ENCODE measurements at places on chromosomes 3 and 15.

DNA sequence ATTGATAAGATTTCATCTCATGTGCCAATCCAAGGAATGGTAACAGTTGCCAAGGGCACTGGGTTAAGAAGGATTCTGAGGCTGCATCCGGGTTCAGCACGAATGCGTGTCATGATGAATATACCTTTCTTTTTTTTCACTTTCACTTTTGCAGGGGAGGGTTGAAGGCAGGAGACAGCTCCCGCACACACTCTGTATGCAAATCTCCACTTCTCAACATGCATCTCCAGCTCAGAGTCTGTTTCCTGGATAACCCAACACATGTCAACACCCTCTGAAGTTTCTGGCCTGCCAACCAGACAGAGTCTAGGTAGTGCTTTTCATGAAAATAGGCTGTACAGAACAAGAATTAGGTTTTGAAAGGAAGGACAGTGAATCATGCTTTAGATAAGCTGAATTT, 21.6 kb downstream of the B4GALT4 start:
- no peak for DNase-seq

DNA sequence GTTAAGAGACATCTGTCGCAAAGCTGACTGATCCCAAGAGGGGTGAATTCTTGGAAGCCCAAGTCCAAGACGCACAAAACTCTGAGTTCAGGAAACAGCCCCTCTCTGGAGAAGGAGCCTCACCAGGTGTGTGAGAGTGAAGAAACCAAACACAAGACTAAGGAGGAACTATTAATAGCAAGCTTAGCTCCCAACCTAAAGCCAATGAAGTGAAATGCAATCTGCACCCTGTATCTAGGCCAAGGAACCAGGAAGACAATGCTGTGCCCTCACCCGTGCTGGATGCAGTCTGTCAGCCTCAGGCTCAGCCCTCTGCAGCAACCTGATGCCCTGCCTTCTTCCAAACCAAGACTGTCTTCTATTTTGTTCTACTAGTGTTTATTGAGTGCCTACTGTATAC, 22.5 kb upstream of the THBS1 start:
- no peak for DNase-seq

DNA sequence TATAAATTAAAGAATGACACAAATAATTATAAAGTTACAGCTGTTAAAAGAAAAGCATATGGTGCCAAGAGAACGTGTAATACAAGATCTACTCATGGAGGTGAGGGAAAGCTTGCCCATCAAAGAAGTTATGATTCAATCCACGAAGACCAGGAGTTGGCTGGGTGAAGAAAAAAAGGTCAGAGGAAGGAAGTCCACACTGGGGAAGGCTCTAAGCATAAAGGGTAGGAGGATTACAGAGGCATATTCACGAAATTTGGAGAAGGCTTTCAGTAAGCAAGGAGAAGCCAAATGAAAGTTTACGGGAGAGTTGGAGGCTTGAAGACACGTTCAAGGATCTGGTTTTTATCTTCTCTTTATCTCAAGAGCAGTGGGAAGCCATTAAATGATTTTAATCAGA, 1.8 kb upstream of the TGFBR2 start:
- DNase-seq: no peak

GRCh38 chr15:78449220-78449999, 11.4 kb downstream of the IREB2 start:
- no peak for DNase-seq

GRCh38 chr3:51700403-51700802, 6.5 kb upstream of the GRM2 start:
- no peak for DNase-seq

- no peak for DNase-seq
These were observed 37.9 kb upstream of the TNFAIP8L3 start for GRCh38 chr15:51132384-51133139.

DNA sequence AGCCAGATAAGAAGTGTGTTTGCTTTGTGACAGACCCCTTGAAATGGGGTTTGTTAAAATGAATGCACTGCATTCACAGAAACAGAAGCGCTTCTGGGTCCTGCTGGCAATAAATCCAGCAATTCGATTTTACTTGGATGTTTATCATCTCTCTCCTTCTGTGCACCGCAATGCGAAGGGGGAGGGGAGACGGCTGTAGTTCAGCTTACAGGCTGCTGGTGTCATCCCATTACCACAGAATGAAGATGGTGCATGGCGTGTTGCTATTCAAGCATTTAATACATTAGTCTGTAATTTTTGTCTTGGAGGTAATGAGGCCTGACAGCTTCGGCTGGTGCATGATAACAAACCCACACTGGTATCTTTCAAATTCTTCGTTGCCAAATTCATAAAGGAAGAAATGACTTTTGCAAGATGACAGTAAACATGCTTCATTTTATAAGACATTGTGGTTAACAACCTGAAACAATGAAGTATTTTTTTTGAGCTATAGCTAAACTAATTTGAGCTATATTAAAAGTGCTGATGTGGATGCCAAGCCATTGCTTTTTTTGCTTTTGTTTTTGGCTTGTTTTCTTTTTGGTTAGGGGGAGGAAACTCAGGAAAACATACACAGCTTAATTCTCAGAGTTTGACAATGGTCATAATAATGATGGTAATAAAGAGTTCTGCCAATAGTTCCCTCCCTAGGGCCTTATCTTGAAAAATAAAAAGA, 418.3 kb downstream of the OTOL1 start:
- DNase-seq: no peak

DNA sequence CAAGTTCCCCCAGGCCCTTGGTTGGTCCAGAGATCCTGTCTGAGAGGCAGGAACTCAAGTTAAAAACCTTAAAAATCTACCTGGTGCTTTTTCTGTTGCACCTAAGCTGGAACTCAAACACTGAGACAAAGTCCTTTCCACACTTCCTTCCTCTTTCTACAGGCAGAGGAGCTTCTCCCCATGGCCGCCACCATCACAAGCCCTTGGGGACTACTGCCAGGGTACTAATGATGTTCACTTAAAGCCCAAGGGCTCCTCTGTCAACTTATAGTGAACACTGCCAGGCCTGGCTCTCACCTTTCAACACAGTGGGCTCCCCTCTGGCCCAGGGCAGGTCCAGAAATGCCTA, 26.0 kb downstream of the TM4SF18 start:
- DNase-seq: no peak

DNA sequence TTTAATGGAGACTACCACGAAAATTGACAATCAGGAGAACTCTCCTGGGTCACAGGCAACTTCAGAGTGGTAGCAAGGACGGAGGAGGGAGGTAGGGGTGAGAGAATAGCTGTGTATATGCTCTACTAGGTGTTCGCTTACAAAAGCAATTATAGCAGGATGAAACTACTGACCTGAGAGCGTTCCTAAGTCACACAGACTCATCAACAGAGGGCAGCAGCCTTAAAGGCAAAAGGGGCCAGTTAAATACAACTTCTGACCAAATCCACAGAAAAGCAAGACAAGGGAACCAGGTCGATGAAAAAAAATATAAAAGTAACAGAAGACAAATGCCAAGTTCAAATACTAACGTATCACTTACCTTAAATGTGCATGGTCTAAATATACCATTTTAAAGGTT, 894.6 kb downstream of the PLOD2 start:
- no peak for DNase-seq

GRCh38 chr15:23524816-23525215, 40.7 kb upstream of the MKRN3 start:
- DNase-seq: no peak

GRCh38 chr15:92992720-92993119, 92.6 kb downstream of the CHD2 start:
- DNase-seq: no peak

DNA sequence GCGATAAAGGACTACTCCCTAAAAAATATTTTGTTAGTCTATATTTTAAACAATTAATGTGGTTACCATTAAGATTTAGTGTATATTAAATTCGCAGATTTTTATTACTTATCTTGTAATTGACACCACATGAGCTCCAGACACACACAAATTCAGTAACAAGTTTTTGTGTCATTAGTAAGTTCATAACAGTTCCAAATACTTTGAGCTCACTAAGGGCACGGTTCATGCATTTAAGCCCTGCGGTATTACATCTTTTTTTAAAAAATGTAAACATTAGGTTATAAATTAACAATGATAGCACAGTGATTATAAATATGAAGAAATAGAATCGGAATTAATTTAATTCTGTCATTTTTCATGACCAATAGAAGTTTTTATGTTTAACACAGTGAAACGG, 317.3 kb downstream of the ZNF385D start:
- no peak for DNase-seq

DNA sequence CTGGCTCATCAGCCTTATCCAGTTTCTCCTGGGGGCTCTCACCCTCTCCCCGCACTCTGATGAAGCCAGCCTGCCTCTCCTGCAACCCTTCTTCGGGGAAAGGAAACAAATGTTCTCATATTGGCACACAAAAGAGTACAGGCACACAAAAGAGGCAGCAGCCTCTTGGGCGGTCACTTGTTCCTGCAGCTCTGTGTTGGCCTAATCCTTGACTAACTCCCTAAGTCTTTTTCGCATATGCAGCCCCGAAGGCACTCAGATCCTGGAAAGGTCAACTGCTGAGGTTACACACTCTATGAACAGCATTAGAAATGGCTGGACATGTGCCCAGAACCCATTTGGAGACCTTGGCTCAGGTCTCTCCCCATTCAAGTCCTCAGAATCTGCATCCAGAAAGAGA, 7.4 kb upstream of the CAMP start:
- DNase-seq: no peak

- no peak for DNase-seq
These were observed 300.6 kb downstream of the SATB1 start for GRCh38 chr3:18124501-18124900.

GRCh38 chr3:143707848-143708247, 140.4 kb downstream of the SLC9A9 start:
- no peak for DNase-seq

GRCh38 chr3:1214933-1215332, 122.1 kb downstream of the CNTN6 start:
- DNase-seq: no peak

DNA sequence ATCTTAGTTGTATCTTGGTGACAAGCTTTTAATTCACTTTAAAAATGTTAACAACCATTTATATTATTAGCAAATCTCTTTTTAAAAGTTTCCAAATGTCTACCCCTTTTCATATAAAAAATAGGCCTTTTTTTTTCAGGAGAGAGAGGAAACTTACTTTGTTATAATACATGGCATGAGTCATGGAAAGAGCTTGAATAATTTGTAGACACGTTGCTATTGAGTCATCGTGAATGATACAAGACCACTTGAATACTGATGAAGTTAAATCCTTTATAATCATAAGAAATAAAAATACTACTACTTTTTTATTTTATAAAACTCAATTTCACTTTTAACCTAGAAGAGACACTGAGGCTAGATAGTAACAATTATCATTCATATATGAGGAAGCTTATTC, 70.3 kb upstream of the BBX start:
- no peak for DNase-seq

DNA sequence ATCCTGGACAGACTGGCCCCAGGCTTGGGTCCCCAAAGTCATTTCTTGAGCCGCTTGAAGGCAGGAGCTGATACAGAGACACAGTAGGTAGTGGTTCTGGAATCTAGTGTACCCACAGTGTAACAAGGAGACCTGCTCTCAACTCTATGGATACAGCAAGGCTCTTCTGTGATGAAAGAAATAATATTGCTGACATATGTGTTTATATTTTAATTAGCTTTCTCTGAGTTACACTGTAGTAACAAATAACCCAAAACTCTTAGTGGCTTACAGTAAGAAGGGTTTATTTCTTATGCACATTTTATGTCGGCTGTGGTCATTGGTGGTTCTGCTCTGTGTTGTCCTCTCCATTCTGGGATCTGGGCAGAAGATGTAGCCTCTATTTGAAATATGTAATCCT, 45.5 kb downstream of the CHST14 start:
- no peak for DNase-seq
